Fibroblast of skin of abdomen (primary cell): ENCODE measurements at places on chromosomes 11 and 22.

DNA sequence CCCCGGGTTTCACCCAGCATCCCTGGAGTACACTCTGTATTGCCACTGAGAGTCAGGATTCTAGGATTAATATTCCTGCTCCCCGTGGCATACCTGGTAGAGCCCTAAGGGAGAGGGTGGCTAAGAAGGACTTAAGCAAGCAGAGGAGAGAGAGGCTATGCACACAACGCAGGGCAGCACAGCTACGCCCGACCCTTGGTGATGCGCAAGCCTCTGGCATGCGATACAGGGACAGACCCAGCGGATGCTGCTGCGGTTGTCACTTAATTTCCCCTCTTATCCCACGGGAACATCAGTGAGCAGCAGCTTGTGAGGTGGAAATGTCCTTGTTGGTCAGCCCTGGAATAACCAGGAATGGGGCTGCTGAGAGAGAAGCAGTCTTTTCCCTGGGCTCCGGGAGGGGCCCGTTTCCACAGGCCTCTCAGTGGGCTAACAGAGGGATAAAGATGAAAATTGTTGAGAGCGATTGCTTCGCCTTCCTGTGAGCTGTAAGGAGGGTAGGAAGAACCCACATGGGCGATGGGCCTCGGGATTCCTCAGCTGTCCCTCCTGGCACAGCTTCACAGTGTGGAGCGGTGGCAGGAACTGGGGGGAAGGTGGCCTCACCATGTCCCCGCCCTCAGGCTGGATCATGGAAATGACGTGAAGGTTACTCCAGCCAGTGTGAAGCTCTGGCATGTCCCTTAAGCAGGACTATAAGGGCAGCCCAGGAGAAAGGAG is 48.4 kb upstream of the RAB1B start:
- DNase-seq = no peak

- no peak for DNase-seq
Measured at GRCh38 chr11:19552161-19552560, 160.5 kb upstream of the NAV2 start.

GRCh38 chr22:37566903-37567798 is 6.9 kb downstream of the CDC42EP1 start:
- peak; percentile 49 for DNase-seq

GRCh38 chr11:122597511-122597910 is 58.0 kb upstream of the UBASH3B start:
- DNase-seq = no peak

- no peak for DNase-seq
Measured at GRCh38 chr22:43879901-43880540, 11.8 kb downstream of the PNPLA5 start.

DNA sequence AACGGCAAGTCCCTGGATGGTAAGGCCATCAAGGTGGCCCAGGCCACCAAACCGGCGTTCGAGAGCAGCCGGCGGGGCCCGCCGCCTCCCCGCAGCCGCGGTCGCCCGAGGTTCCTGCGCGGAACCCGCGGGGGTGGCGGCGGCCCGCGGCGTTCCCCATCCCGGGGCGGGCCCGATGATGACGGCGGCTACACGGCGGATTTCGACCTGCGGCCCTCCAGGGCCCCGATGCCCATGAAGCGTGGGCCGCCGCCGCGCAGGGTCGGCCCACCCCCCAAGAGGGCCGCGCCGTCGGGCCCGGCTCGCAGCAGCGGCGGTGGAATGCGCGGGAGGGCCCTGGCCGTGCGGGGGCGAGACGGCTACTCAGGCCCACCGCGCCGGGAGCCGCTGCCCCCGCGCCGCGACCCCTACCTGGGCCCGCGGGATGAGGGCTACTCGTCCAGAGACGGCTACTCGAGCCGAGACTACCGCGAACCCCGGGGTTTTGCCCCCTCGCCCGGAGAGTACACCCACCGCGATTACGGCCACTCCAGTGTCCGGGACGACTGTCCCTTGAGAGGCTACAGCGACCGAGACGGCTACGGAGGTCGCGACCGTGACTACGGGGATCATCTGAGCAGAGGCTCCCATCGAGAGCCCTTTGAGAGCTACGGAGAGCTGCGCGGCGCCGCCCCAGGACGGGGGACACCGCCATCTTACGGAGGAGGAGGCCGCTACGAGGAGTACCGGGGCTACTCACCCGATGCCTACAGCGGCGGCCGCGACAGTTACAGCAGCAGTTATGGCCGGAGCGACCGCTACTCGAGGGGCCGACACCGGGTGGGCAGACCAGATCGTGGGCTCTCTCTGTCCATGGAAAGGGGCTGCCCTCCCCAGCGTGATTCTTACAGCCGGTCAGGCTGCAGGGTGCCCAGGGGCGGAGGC is 792 bp downstream of the RBMXL2 start:
- DNase-seq = no peak

- DNase-seq = no peak
Measured at GRCh38 chr11:15607361-15608036, 492.8 kb downstream of the INSC start.

- DNase-seq = no peak
Measured at GRCh38 chr11:63804259-63804658, 9.0 kb upstream of the SPINDOC start.

DNA sequence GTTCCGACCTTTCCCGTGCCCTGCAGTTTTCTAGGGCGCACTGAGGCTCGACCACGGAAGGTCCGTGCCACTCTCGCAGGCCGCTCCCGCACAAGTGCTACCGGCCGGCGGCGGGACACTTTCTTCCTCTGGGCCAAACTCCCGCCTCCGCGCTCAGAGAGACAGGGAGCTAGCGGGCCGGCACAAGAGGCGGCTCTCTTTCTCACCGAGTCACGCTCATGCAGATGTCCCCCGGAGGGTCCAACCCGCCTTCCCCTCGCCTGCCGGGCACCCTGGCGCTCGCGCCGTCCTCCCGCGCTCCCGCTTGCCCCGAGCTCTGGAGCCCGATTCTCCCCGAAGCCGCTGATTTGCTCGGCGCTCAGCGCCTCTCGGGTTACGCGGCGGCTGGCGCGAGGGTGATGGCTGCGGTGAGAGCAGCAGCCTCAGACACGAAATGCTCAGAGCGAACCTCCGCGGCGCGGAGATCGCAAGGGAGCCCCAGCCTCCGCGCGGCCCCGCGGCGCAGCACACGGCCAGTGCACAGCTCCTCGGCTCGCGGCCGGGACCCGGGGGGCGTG is 1.0 kb downstream of the LMO1 start:
- DNase-seq = peak; percentile 56

DNA sequence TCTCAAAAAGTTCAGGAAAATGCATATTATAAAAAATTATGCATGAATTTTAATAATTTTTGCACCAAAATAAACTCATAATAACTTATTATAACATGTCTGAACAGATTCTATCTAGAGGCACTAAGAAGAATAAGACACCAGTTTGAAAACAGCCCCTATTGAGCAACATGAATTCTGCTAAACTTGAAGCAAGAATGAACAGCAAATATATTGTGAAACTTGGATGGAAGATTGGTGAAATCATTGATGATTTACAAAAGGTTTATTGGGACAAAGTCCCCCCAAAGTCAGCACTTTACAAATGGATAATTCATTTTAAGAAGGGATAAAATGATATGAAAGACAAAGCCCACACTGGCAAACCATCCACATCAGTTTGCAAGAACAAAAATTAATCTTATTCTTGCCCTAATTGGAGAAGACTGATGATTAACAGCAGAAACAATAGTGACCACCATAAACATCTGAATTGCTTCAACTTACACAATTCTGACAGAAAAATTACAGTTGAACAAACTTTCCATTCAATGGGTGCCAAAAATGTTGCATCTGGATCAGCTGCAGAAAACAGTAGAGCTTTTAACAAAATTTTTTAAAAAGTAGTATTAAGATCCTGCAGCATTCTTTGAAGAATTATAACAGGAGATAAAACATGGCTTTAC is 257.5 kb upstream of the FAT3 start:
- no peak for DNase-seq

DNA sequence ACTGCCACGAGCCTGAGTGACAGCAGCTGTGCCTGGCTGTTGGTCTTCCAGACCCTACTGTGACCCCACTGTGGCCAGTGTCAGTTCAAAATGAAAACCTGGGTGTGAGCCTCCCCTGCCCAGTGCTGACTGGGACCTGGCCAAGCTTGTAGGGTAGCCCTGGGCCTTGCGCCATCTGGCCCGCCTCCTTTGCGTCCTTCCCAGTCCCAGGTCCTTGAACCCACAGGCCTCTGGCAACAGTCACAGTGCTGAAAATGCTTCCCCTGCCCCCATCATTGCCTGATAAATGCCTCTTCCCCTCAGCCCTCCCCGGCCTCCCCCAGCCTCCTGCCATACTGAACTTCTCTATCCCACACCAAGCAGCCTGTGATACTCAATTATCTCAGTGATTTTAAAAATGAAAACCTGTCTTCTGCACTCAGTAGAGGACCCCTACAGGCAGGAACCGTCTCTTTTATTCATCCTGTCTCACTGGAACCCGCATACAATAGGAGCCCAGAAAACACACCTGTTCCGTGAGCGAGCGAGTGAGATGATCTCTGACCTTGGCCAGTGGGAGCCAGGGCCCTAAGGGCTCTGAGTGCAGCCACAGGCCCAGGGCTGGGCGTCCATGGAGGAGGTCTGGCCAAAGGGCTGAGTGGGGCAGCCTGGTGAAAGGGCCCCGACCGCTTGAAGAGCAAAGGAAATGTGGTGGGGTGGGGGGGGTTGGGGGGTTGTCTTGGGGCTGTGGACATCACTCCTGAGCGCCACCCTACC is 49.7 kb upstream of the TTLL12 start:
- no peak for DNase-seq

- no peak for DNase-seq
Measured at GRCh38 chr22:45626198-45626651, 45.4 kb upstream of the ATXN10 start.

DNA sequence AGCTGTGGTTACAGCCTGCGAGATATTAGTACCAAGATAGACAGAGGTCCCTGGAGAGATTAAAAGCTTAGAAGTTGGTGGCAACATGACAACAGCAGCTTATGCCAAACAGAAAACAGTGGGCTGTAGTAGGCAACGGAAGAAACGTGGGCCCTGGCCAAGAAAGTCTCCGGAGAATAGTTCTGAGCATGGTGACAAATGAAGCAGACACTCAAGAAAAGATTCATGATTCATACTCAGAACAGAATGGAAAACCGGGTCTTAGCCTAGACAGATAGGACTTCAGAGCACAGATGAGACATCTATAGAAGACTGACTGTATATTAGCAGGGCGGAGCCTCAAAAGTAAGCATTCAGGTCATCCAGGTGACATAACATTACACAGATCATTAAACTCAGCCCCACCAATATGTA is 727.4 kb downstream of the ETS1 start:
- DNase-seq = no peak

GRCh38 chr11:115267871-115268270 is 236.3 kb downstream of the CADM1 start:
- peak; percentile 66 for DNase-seq

GRCh38 chr11:60878245-60879101 is 11.1 kb downstream of the ZP1 start:
- no peak for DNase-seq

DNA sequence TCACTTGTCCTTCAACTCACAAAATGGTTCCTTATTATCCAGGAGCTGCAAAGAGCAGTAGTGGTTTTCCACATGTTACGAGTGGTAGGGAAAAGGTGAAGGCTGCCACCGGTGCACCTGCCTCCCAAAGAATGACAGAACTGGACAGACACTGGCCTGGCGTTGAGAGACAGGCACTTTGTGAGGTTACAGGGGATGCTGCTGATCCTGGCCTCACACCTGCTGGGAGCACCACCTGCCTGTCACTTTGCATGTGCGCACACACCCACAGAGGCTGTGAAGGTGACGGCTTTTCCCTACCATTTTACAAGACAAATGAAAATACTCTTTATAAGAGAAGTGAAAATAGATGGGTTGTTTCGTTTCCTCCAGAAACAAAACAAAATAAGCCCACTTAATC is 175.3 kb upstream of the B3GAT1 start:
- no peak for DNase-seq

- peak; percentile 41 for DNase-seq
Measured at GRCh38 chr11:111476366-111476765, 35.8 kb downstream of the BTG4 start.

DNA sequence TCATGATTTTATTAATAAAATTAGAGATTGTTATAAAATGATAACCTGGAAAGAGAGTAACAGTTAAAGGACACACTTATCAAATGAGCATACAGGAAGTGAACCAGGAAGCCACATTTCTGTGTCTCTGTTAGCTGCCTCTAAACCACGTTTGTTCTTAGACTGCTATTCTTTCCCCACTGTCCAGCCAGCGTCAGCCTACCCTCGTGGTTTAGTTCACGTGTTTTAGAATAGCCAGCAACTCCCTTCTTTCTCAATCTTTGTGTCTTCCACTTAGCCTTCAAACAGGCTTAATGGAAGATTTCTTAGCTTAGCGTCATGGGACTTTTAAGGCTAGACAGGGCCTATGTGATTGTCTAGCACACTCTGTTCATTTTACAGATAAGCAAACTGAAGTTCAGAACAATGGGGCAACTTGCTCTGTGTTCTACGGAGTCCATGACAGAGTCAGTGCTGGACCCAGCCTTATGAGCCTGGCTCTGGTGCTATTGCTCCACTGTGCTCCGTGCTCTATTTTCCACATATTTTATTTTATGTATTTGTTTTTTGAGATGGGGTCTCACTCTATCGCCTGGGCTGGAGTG is 27.2 kb downstream of the GRAMD1B start:
- DNase-seq = no peak

DNA sequence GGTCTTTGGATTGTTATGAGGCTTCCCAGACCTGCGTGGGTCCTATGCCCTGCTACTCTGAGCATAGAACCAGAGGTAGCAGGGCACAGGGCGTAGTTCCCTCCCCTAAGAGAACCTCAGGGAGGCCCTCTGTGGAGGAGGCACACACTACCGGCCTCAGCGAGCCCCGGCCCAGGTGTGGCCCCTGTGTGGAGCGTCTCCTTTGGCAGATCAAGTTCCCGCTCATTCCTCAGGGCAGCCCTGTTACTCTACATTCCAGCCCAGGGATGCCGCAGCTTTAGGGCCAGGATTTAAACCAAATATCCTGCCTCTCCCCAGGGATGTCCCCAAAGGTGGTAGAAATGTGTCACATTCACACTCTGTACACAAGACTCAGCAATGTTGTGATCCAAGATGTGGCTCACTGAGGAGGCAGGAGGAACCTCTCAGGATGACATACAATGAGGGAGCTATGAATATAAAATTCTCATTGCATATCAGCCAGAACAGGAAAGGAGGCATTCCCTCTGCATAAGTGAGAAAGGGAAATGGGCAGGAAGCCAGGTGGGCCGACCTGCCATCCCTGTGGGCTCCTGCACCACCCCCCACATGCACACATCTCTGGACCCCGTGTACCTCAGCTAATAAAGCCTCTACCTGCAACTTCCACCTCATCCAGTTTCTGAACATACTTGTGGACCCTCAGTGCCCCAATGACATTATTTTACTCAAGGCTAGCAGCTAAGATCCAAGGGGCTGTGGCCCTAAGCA is 131.9 kb upstream of the TEAD1 start:
- peak; percentile 17 for DNase-seq

- peak; percentile 72 for DNase-seq
Measured at GRCh38 chr11:96090711-96091110, 166.8 kb upstream of the MTMR2 start.

GRCh38 chr11:21866781-21867180 is 326.1 kb upstream of the ANO5 start:
- DNase-seq = no peak

- no peak for DNase-seq
Measured at GRCh38 chr11:3989276-3989920, 105.2 kb upstream of the RRM1 start.
